ENCODE measurements at places on chromosomes 12 and 14. TPM values are rescaled to one million over a fixed set of nuclear protein-coding genes. Genes with fewer than 3 reads are reported as not detected.

Gene CD27
- 59.0 TPM for total RNA-seq

Gene ASCL1
- total RNA-seq: not detected

Gene ZDHHC17
- total RNA-seq: 28.5 TPM

Gene CLEC9A
- total RNA-seq: not detected

Gene LRR1
- 48.7 TPM for total RNA-seq

Gene CELA1
- 0.16 TPM for total RNA-seq

Gene GPR84
- 0.39 TPM for total RNA-seq

Gene ADCK1
- total RNA-seq: 4.5 TPM

Gene ADCY4
- 5.8 TPM for total RNA-seq

Gene SERPINA10
- not detected for total RNA-seq

Measured in T-helper 2 cell treated with Interferon-gamma antibody and Interleukin-4, amounts not matched to agents 100 ng/mL and 5 ng/mL, for 36 hours (primary cell).